Inflammatory macrophage treated with lipopolysaccharide for 4 hours (primary cell): ENCODE measurements at places on chromosomes 5 and 9.

DNA sequence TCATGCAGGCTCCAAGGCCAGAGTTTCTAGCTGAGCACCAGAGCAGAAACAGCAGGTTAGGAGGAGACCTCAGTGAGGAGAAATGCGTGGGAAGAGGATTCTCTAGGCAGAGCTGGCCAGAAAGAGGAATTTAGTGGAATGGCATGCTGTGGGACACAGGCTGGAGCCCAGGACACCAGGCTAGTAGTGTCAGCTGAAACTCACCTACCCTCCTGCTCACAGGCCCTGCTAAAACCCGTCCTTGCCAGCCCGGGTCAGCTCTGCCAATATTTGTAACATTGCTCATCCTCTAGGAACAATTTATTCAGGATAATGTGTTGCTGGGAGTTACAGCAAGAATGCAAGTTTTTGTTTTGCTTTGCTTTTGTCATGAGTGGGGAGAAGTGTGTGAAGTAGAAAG, 40.2 kb upstream of the AGXT2 start:
- no peak for DNase-seq

DNA sequence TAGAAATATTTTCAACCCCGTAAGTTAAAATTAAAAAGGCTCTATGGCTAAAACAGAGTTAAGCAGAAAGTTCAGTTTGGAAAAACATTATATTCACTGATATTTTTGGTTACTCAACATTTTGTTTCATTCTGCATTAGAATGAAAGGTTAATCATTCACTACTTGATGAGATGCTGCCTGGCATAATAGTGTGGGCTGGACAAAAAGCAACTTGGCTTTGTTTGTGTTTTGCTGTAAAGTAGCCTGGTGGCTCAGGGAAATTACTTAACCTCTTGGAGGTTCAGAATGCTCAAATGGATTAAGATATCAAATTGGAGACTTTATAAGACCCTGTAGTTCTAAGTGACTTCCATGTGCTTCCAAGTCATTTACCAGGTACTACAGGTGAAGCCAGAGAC, 367.4 kb upstream of the TRPC7 start:
- DNase-seq: no peak

GRCh38 chr9:117706421-117707116, 2.4 kb downstream of the TLR4 start:
- peak; percentile 55 for DNase-seq

GRCh38 chr5:149794487-149794971, 64.4 kb downstream of the PPARGC1B start:
- no peak for DNase-seq

DNA sequence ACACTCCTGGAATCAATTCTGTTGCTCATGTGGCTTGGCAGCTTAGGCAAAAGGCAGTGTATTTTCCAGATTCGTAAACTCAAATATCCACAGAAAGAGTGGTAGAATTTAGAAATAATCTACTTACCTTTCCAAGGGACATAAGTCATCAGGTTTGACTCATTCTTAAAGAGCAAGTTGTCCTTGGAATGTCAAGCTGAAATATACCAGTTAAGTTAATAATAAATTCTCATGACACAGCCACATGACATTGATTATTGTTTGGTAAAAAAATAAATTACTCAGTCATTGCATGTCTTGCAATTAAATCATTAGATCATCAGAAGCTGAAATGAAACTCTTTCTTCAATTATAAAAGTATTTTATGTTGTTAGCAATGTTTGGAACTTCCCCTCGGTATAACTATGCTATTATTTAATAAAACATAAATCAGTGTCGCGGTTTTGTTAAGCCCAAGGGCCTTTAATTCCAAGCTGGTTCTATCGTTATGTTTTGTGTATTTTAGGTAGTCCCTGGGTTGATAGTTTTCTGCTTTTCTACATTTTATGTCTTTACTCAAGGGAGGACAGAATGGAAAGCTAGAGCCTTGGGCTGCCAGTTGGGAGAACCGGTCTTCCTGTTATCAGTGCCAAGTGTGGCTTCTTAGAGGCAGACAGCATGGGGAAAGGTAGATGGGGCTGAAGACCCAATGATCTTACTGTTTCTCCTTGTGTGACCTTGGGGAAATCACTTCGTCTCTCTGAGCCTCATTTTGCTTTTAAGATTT, 79.3 kb upstream of the PRLR start:
- no peak for DNase-seq

- no peak for DNase-seq
These were observed 3.4 kb downstream of the EPB41L4B start for GRCh38 chr9:109317311-109317978.

- no peak for DNase-seq
These were observed 36.3 kb upstream of the STX17 start for GRCh38 chr9:99870126-99870525.

DNA sequence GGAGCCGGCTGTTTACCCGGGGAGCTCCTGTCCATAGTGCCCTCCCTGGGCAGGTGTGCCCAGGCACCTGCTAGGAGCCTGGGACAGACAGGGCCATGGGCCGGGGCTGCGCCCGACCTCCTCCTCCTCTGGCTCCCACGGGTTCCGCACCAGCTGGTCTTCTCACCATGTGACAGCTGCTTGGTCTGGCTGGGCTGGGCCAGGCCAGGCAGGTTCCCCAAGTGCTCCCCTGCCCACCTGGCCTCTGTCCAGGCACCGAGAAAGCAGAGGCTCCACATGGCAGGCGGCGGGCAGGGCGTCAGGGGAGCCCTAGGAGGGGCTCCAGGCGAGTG, 60.0 kb downstream of the OLFM1 start:
- no peak for DNase-seq

GRCh38 chr9:6628704-6629103, 16.8 kb downstream of the GLDC start:
- DNase-seq: no peak

DNA sequence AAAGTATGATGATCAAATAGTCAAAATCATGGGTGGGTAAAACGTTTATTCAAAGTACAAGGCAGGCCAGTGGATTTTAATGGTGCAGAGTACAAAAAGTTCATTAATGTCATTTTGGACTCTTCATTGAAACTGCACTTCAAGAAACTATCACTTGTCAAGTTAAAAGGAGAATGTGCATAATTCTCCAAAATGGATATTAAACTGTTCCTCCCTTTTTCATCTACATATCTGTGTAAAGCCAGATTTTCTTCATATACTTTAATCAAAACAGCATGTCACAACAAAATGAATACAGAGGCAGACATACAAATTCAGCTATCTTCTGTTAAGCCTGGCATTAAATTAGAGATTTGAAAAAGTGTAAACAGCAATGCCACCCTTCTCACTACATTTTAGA, 401.6 kb downstream of the NR2F1-AS1 start:
- no peak for DNase-seq

- DNase-seq: peak; percentile 6
These were observed 9.1 kb downstream of the LRRC70 start for GRCh38 chr5:62587737-62588136.

GRCh38 chr9:13444245-13445102, 165.0 kb upstream of the MPDZ start:
- no peak for DNase-seq

DNA sequence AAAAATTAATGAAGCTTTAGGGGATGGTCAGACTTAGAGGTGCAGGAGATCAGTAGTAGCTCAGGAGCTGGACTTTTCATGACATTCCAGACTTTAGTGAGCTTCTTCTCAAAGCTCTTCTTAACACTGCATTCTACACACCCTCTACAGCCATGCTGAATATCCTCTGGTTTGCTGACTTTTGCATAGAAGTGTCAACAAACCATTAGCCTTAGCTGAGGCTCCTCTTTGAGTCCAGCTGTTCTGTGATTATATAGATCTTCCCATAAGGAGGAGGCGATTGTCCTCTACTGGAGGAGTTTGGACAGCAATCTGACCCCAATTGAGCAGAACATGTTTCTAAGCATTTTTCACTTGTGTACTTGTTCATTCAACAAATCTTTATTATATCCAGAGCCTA, 75.0 kb upstream of the RUSC2 start:
- DNase-seq: no peak

GRCh38 chr9:110115341-110115820, 92.6 kb downstream of the C9orf152 start:
- DNase-seq: no peak

DNA sequence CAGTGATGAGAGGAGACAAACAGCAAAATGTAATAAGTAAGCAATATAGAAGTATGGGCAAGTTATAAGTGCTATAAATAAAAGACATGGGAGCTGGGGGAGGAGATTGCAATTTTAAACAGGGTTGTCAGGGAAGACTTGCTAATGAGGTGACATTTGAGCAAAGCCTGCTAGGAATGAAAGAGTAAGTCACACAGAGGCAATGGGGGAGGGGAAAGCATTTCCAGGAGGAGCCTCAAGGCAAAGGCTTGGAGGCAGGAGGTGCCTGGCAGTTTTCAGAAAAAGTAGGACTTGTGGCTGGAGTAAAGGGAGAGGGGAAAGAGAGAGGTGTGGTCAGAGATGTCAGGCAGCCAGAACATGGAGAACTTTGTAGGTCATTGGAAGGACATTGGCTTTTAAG, 124.4 kb upstream of the NMUR2 start:
- no peak for DNase-seq

DNA sequence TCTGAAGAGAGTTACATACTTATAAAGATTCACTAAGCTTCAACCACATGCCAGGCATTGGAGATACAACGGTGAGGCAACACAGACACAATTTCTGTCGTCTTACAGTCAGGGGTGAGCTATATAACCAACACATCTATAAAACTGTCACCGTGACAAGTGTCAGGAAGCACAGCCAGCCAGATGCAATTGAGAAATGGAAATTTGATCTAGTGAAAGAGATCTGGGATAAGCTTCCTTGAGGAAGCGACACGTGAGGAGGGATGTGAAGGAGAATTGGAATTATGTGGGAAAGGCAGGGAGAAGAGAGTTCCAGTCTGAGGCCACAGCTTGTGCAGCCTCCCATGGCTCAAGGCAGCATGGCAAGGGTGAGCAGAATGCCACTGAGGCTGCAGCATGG, 50.9 kb upstream of the ZNF354B start:
- no peak for DNase-seq

DNA sequence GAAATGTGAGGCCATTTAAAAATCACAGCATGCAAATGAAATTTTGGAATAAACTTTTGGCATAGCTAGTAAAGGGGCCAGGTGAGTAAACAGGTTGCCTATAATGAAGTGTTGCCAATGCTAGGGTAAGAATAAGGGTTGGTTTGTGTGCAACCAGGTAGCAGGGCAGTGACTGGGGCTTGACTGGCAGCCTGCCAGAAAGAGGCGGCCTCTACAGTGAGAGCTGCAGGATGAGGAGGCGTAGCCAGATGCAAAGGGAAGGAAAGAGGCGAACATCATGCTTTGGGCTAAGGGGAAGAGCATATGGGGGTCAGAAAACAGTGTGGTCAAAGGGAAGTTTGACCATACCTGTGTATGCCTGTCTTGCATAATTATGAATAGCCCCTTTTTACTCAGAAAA, 70.6 kb downstream of the MAST4 start:
- DNase-seq: no peak

DNA sequence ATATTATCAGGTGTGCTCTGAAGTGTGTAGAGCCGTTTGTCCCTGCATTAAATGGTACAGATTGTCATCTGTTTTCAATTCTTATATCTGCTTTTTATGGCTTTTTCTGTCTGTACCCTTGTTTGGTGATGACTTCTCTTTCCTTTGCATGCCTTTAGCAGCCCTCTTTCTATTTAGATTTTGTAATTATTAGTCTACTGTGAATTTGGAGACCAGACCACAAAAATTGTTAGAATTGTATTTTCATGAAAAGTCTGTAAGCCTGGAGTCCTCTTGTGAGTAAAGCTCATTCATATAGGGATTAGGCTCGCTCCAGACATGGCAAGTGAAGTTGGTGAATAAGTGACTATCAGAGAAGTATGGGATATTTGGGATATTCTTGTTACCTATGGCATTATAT, 41.7 kb downstream of the NFX1 start:
- DNase-seq: no peak

- DNase-seq: peak; percentile 87
These were observed 30.7 kb downstream of the ACOT12 start for GRCh38 chr5:81363093-81363871.

- DNase-seq: no peak
These were observed 4.6 kb upstream of the UGCG start for GRCh38 chr9:111891910-111892499.

- peak; percentile 66 for DNase-seq
These were observed at the start of gene IFNB1 for GRCh38 chr9:21077781-21078180. Gene IFNB1 (minus strand): TSS chr9:21077942. CDS start chr9:21077869, 73 bp downstream.

GRCh38 chr9:127418037-127418471, 6.1 kb upstream of the ZNF79 start:
- peak; percentile 44 for DNase-seq

GRCh38 chr9:14218253-14218652, 95.7 kb downstream of the NFIB start:
- DNase-seq: no peak

- DNase-seq: peak; percentile 15
These were observed 59.4 kb upstream of the RAPGEF1 start for GRCh38 chr9:131799177-131799823.

- no peak for DNase-seq
These were observed 33.5 kb downstream of the ELL2 start for GRCh38 chr5:95927927-95928723.

DNA sequence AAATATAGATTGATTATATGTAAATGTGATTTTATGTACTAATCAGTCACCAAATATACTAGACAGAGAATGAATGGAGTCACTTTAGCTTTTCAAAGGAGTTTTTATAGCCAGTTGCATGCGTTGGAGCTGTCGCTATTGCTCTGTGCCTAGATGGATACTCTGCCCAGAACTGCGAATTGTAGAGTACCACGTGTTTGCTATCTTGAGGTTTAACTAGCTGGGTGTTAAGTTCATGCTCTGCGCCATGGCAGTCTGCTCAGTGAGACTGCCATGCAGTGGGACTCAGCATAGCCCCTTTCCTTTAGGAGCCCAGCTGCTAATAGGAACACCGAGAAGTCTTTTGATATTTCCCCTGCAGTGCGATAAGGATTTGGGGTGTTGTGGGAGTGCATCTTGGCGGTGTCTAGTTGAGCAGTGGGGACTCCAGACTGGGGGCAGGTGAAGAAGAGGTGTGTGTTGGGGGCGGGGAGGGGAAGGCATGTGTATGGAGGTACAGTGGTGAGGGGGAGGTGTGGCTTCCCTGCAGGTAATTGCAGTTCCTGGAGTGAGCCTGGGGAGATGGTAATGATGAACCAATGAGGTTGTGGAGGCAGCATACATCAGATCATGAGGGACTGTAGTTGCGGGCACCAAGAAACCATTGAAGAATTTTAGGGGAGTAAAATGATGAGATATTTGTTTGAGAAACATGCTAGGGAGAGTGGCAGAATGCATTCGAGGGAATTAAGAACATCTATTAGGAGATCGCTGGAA, 118.9 kb downstream of the TRIO start:
- DNase-seq: no peak

GRCh38 chr9:3308609-3309008, 217.2 kb downstream of the RFX3 start:
- DNase-seq: no peak

GRCh38 chr9:4887556-4887955, 94.8 kb downstream of the RCL1 start:
- no peak for DNase-seq

GRCh38 chr9:109063760-109064159, 50.5 kb upstream of the CTNNAL1 start:
- DNase-seq: no peak

GRCh38 chr5:154849791-154850201, 607 bp downstream of the FAXDC2 start:
- peak; percentile 77 for DNase-seq
